ENCODE measurements at places on chromosomes 12 and 14.

GRCh38 chr12:87866578-87867292, 162.5 kb downstream of the C12orf50 start:
- no peak for DNase-seq

DNA sequence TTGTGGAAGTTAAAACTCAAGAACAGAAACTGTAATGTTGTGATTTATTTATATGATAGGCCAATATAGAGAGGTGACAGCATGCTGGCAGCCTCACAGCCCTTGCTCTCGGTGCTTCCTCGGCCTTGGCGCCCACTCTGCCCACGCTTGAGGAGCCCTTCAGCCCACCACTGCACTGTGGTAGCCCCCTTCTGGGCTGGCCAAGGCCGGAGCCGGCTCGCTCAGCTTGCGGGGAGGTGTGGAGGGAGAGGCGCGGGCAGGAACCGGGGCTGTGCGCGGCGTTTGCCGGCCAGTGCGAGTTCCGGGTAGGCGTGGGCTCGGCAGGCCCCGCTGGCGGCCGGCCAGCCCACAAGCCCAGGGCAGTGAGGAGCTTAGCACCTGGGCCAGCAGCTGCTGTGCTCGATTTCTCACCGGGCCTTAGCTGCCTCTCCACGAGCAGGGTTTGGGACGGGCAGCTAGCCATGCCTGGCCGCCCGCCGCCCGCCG, 65.8 kb upstream of the SLC8A3 start:
- no peak for DNase-seq

GRCh38 chr12:92297932-92298696, 152.5 kb upstream of the BTG1 start:
- DNase-seq: no peak

DNA sequence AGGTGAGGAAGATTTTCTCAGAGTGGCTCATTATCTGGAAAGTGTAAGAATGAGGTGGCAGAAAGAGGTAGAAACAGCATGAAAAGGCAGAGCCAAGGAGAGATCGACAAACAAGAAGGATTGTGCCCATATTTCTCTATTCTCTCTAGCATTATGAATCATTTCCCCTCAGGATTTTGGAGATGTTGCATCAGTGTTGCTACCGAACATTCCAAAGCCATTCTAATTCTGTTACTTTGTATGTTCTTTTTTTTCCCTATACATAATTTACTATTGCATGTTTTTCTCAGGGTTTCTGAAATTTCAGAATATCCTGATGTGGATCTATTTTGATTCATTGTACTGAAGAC, 61.4 kb downstream of the KICS2 start:
- DNase-seq: no peak

DNA sequence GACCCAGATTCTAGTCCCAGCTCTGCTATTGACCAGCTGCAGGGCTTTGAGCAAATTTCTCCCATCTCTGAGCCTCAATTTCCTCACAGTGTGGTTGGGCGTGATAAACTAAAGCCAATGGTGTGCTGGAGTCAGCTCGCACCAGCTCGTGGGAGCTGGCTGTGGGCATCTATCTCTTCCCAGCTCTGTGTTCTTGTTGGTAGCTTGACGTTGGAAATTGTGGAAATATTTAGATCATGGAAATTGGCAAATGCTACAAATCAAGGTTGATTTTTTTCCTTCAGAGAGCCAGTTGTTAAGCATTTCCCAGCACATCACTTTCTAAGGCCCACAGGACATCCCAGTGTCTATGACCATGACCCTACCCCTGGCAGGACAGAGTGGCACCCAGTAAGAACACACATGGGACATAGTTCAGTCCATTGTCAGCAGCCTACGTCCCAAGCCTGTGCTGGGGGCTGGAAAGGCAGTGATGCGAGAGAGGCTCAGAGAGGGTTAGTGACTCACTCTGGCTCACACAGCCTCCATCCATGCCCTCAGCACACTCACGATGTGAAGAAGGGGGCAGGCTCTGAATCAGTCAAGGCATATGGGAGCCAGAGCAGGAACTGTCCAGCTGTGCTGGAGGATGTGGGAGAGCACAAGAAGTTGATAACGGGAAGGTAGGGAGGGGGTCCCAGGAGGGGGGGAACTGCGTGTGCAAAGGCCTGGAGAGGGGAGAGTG, 77.6 kb downstream of the LGMN start:
- no peak for DNase-seq

GRCh38 chr14:90511795-90512328, 115.0 kb downstream of the CALM1 start:
- DNase-seq: no peak

- no peak for DNase-seq
Measured at GRCh38 chr14:65206448-65207096, 104.3 kb upstream of the MAX start.

DNA sequence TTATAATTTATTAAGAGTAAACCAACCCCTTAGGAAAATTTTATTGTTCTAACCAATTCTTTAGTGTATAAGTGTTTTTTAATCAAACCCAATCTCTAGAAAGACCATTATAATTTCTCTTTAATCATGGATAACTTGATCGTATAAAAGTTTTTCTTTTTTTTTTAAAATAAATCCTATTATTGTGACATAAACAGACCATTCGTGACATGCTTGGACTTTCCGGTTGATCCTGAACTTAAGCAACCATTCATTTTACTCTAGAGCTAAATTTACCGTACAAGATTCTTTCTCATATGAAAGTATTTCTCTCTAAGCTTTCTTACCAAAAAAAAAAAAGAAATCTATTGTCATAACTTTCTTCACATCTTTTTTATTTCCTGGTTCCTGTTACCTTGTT, 32.6 kb upstream of the SLC38A4 start:
- no peak for DNase-seq

- DNase-seq: no peak
Measured at GRCh38 chr12:42958291-42958674, 368.7 kb upstream of the PRICKLE1 start.

- peak; percentile 82 for DNase-seq
Measured at GRCh38 chr14:74302634-74303569, at the start of gene ABCD4. Gene ABCD4 (minus strand): TSS chr14:74302934. CDS start chr14:74302912, 22 bp downstream.

DNA sequence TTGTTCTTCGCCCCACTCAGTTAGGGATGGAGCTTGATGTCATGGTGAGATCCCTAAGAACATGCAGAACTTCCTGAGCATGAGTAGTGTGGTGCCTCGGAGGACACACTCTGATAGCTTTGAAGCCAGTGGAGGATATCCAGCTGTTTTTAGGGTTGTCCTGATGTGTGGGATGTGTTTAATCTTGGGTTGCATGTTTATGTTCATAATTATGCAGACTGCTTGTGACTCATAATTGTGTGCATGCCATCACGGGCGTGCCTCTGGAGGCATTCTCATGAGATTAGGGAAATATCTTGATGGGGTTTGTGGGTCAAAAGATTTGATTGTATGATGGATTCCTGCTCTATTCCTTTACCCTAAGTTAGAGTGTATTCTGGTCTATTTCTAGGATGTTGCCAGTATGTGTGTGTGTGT, 267.4 kb upstream of the PELI2 start:
- no peak for DNase-seq

GRCh38 chr12:92036771-92037453, 108.7 kb downstream of the BTG1 start:
- no peak for DNase-seq

- no peak for DNase-seq
Measured at GRCh38 chr14:94368956-94369355, 19.4 kb downstream of the SERPINA1 start.

DNA sequence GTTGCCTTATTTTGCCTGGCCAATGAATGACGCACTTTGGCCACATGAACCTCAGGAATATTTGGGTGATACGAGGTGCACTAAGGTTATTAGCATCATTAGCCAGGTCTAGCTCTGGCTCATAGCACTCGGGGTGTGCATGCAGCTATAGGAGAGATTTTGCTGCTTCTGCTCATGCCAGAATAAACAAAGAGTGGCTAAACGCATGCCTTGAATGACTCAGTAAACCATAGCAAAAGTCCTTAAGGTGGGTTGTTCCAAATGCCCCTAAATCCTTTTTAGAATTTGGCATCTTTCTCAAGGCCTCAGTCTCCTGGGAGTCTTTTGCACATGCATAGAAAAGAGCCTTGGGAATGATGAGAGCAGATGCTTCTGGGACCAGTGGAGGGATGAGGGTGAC, 343.7 kb upstream of the FKBP4 start:
- DNase-seq: no peak

GRCh38 chr12:32560520-32560919, 118.6 kb upstream of the DNM1L start:
- DNase-seq: no peak

- DNase-seq: no peak
Measured at GRCh38 chr14:55160989-55161388, 30.4 kb downstream of the DLGAP5 start.

- DNase-seq: no peak
Measured at GRCh38 chr14:28406196-28406595, 360.4 kb upstream of the FOXG1 start.

DNA sequence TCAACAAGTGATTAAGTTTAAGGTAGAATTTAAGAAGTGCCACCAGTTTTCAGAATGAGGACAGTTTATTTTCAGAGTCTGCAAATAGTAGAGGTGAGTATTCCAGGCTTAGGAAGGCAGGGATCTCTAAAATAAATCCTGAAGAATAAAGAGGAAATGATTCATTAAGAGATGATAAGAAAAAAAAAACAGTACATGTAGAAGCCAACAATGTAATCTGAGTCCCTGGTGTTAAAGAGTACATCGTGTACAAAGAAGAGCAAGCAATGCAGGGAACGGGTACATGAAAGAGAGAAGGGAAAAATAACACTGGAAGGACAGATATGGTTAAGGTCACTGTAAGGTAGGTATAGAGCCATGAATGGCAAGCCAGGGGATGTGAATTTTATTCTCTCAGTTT, 95.2 kb upstream of the FOXG1 start:
- DNase-seq: no peak

DNA sequence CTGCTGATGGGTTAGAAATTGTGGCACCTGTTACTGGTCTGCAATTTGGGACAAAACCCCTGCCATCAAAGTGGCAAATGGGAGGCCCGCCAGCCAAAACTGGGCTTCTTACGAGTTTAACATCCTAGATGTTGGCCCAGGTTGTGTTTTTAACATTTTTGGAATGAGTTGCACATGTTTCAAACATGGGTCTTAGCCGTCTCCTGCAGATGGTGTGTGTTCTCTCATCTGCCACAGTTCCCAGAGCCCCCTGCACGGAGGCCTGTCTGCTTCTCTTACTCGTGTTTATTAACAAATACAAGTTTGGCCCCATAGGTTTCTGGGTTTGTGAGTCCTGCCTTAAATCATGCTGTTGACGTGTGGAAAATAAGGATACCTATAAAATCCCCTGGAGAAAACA, 46.5 kb downstream of the CACNA2D4 start:
- no peak for DNase-seq

Measured in activated gamma-delta T cell treated with anti-CD3 and anti-CD28 coated beads, Interleukin-2, amount 50 U/mL, for 16 hours (primary cell).